ENCODE measurements at places on chromosomes 13 and 19.

GRCh38 chr19:6743714-6744380, 4.4 kb downstream of the TRIP10 start:
- no peak for DNase-seq

- DNase-seq: no peak
These were observed 9.3 kb upstream of the RPS15 start for GRCh38 chr19:1428738-1429391.

GRCh38 chr19:48481846-48482639, 12.9 kb downstream of the CYTH2 start:
- DNase-seq: no peak

DNA sequence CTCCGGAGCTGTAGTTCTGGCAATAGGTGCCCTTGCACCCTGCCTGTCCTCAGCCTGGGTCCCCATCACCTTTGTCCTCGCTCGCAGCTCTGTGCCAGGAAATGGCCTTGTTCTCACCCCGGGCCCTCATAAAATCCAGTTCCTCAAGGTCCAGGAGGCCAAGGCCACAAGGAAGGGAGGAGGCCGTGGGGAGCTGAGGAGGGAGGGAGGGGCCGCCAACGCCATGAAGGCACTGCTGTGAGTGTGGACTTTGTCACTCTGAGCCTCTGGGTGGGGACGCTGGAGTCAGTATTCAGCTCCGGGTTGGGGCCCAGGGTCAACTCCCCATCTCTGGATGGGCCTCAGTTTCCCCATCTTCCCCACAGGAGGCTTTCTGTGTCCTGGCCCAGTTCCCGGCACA, 9.2 kb upstream of the GNA11 start:
- no peak for DNase-seq

GRCh38 chr19:12943437-12944044, 2.1 kb upstream of the RAD23A start:
- no peak for DNase-seq

- no peak for DNase-seq
These were observed 9.1 kb upstream of the ZNF536 start for GRCh38 chr19:30363073-30363472.

DNA sequence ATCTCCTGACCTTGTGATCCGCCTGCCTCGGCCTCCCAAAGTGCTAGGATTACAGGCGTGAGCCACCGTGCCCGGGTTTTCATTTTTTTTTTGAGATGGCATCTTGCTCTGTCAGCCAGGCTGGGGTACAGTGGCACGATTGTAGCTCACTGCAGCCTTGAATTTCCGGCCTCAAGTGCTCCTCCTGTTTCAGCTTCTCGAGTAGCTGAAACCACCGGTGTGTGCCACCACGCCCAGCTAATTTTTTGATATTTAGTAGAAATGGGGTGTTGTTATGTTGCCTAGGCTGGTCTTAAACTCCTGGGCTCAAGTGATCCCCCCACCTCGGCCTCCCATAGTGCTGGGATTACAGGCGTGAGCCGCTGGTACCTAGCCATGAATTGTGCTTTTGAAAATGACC, 5.9 kb downstream of the ADAT3 start:
- DNase-seq: no peak

GRCh38 chr13:24293746-24294145, 15.6 kb upstream of the C1QTNF9 start:
- DNase-seq: no peak

GRCh38 chr19:15154002-15154612, 46.7 kb downstream of the NOTCH3 start:
- DNase-seq: no peak

DNA sequence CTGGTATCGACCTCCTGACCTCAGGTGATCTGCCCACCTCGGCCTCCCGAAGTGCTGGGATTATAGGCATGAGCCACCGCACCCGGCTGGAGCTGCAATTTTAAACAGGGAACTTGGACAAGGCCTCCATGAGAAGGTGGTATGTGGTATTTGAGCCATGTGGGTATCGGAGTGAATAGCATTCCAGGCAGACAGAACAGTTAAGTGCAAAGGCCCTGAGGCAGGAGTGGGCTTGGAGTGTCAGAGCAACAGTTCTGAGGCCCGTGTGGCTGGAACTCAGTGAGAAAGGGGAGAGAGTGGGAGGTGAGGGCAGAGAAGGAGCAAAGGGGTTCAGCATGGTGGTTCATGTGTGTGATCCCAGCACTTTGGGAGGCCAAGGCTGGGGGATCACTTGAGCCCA, 2.9 kb downstream of the RCN3 start:
- no peak for DNase-seq

DNA sequence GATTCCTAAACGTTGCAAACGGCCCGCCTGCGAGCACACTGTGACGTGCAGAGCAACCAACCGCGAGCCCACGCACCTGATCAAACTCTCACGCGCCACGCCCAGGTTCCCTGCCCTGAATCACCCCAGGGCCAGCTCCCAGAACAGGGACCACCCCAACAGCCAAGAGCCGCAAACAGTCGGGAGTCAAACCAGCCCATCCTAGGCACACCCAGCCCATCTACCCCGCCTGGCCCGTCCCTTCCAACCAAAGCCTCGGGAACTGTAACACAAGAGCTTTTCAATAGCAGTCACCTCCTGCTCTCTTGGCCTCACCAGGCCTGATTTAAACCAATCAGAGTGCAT, 8.9 kb downstream of the PIP5K1C start:
- DNase-seq: no peak

- peak; percentile 21 for DNase-seq
These were observed 736 bp upstream of the ZMYM5 start for GRCh38 chr13:19864024-19864745.

- peak; percentile 74 for DNase-seq
These were observed 803 bp upstream of the TIMM44 start for GRCh38 chr19:7944177-7944761.

DNA sequence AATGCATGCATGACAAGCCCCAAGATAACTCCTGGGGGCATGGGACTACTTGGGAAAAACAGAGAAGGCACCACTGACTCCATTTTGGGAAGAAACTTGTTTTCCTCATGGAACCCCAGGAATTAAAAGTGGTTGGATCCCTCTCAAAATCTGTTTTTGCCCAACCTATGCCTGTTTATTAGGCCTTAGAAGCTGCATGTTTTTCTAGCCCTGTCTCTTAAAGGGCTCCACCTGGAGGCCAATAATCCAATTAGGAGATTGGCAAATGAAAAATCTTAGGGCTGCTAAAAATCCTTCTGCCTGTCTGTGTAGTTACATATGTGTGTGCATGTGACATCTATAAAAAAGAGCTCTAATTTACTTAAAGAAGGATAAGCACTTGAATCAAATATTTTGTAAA, 26.9 kb downstream of the MED4 start:
- no peak for DNase-seq

GRCh38 chr13:99384468-99384867, 77.3 kb upstream of the GPR183 start:
- peak; percentile 50 for DNase-seq

- peak; percentile 30 for DNase-seq
These were observed 13.0 kb downstream of the PGLYRP1 start for GRCh38 chr19:46009530-46010510.

DNA sequence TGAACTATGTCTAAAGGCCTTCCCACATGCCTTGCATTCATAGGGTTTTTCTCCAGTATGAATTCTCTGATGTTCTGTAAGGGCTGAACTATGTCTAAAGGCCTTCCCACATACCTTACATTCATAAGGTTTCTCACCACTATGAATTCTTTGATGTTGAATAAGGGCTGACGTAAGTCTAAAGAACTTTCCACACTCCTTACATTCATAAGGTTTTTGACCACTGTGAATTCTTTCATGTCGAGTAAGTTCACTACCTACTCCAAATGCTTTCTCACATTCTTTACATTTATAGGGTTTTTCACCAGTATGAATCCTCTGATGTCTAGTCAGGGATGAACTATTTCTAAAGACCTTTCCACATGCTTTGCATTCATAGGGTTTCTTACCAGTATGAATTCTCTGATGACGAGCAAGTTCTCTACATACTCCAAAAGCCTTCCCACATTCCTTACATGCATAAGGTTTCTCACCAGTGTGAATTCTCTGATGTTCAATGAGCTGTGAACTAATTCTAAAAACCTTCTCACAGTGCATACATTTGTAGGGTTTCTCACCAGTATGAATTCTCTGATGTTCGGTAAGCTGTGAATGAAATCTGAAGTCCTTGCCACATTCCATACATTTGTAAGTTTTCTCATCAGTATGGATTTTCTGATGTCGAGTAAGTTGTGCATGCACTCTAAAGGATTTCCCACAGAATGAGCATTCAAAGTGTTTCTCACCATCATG, 19.1 kb upstream of the ZNF260 start:
- DNase-seq: no peak

GRCh38 chr19:45814851-45815480, at the start of gene RSPH6A:
RSPH6A (minus strand) TSS chr19:45815308; CDS start chr19:45815176, 132 bp downstream.
- DNase-seq: no peak

DNA sequence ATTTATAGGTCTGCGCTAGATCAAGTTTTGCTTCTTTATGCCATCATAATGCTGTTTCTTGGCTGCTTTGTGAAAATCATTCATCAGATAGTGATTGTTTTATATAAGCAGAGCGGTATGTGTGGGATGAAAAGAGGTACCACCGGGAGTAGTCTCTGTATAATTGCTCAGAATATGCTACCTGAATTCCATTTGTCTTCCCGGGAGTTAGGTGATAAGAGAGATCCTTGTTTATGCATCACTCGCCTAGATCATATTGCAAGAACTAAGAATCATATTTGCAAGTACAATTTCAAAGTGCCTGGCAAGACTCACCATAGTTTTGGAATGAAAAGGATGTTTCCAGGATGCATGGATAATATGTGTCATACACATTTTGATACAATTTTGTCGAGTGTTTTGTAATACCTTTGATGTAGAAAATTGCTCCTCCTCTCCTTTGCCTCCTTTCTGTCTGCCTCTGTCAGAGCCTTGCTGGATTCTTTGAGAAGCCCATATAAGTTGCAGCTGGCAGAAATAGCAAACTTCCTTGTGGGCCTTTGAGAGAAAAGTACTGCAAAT, 1306.0 kb upstream of the SLC10A2 start:
- DNase-seq: no peak

DNA sequence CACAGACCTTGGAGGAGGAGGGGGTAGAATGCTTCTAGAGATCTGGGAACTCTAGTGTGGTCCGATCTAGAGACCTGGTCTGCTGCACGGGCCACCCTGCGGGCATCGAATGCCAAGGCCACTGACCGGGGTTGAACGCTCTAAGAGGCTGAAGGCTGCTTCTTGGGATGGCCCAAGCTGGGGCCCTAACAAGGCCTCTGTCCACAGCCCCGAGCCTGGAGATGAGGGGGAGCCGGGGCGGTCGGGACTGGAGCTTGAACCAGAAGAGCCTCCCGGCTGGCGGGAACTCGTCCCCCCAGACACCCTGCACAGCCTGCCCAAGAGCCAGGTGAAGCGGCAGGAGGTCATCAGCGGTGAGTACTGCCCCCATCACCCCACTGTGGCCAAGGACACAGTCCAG, 15.3 kb downstream of the ARHGEF1 start:
- DNase-seq: no peak

DNA sequence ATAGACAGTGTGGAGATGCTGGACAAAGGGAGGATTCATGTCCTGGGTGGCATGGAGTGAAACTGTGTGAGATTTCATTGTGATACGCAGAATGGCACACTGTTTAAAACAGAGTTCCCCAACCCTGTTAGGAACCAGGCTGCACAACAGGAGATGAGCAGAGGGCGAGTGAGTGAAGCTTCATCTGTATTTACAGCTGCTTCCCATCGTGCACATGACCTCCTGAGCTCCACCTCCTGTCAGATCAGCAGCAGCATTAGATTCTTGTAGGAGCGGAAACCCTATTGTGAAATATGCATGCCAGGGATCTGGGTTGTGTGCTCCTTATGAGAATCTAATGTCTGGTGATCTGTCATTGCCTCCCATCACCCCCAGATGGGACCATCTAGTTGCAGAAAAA, 72.5 kb downstream of the RAP2A start:
- DNase-seq: no peak

All from activated CD8-positive, alpha-beta memory T cell treated with anti-CD3 and anti-CD28 coated beads for 1 hour (primary cell).